Umbilical cord (tissue), 2 donors: ENCODE measurements at places on chromosomes 13 and 19. TPM values are rescaled to one million over a fixed set of nuclear protein-coding genes. Genes with fewer than 3 reads are reported as not detected.
A peak's percentile ranks its signal among the peaks of the same experiment; 100 is the strongest.

- peak; percentile 68 for DNase-seq
Observed at GRCh38 chr19:1310853-1311180, 25.1 kb downstream of the EFNA2 start.

- DNase-seq, result peak; percentile 44
Observed at GRCh38 chr13:29532116-29532515, 63.4 kb downstream of the SLC7A1 start.

ZNF667 gene
- 11.8 TPM for total RNA-seq

- no peak for DNase-seq
Observed at GRCh38 chr13:24680258-24680920, at the start of gene ATP12A. Gene ATP12A (plus strand): TSS chr13:24680408. CDS start chr13:24680744, 336 bp downstream.

GRCh38 chr19:13981988-13982501 lies 24.1 kb downstream of the RFX1 start:
- no peak for DNase-seq

- DNase-seq, result peak; percentile 53
Observed at GRCh38 chr19:54364775-54365257, at the start of gene LAIR1. Gene LAIR1 (minus strand): TSS chr19:54364931. CDS start chr19:54364804, 127 bp downstream.

GRCh38 chr13:73412933-73413332 lies 354.1 kb downstream of the KLF5 start:
- DNase-seq, result no peak

GRCh38 chr13:63167699-63168337 lies 1752.2 kb upstream of the PCDH20 start:
- peak; percentile 2 for DNase-seq

DNA sequence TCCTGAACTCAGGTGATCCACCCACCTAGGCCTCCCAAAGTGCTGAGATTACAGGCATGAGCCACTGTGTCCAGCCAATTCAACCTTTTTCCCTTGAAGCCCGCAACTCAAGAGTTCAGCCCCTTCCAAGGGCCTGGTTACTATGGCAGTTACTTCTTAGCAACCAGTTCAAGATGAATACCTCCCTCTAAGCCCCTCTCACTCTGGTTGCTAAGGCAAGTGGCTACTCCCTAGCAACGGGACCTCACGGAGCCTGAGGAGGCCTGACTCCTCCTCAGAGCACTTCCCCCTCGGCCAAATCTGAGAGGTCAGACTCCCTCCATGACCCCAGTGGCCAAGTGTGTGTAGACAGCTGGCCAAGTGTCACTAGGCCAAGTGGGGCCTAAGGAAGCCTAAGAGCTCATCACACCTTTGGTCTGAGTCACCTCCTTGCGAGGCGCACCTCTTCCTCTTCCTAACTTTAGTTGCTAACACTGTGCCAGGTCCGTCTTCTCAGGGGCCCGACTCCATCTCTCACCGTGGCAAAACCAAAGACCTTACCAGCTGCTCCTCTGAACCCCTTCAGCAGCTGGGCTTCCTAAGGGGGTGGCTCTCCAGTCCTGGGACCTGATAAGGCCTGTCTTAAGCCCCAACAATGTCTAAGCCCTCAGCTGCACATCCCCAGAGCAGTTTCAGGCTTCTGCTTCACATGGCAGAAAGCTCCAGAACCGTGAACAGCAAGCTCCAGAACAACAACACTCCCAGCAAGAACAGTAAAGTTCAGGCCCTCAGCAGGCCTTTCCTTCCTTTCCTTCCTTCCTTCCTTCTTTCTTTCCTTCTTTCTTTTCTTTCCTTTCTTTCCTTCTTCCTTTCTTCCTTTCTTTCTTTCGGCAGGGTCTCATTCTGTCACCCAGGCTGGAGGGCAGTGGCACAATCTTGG lies 9.6 kb downstream of the CD37 start:
- no peak for DNase-seq

DNA sequence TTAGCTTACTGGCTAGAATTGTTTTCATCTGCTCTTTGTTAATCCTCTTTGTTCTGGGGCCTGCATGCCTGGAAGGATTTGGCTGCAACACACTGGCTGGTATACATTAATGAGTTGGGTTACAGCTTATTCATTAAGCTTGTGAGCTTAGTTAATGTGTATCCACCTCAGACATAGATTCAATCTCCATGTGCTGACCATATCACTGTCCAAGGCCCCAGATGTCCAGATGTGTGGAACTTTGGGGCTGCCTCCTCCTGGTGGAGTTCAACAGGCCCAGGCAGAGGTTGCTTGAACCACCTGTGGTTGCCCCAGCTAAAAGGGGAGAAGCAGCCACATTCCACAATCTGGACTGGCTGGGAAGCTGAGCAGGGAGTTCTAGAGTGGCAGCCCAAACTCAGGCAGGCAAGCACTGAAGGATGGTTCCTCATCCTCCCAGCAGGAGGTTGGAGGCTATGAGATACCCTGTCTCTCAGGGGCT lies 5.4 kb downstream of the DIAPH3 start:
- DNase-seq, result no peak

- DNase-seq, result no peak
Observed at GRCh38 chr19:661427-662196, 1.4 kb downstream of the RNF126 start.

GRCh38 chr13:62320129-62321108 lies 904.8 kb upstream of the PCDH20 start:
- DNase-seq, result peak; percentile 63

- no peak for DNase-seq
Observed at GRCh38 chr13:64074971-64075474, 2659.4 kb upstream of the PCDH20 start.

- DNase-seq, result no peak
Observed at GRCh38 chr13:62290542-62290941, 874.9 kb upstream of the PCDH20 start.

RGS9BP gene
- 0.96 TPM for total RNA-seq

FFAR1 gene
- total RNA-seq, result 0.48 TPM

DNA sequence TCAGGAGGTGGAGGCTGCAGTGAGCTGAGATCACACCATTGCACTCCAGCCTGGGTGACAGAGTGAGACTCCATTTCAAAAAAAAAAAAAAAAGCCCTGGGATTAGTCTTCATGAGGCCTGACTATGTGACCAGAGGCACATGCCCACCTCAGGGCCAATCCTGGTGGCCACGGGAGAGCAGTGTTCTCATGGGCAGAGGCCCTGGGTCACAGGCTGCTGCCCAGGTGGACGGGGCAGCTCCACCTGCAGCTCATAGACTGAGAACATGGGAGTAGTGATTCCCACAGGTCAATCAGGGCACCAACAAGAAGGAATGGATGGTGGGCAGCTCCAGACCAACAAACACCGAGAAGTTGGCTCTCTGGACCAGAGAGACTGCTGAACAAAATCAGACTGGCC lies 26.1 kb upstream of the PEPD start:
- DNase-seq, result no peak

ZSCAN22 gene
- total RNA-seq, result 2.9 TPM

COL5A3 gene
- total RNA-seq, result 30.3 TPM

- DNase-seq, result peak; percentile 10
Observed at GRCh38 chr19:10333758-10334587, 644 bp upstream of the RAVER1 start.

GRCh38 chr13:39038569-39039030 lies 344 bp downstream of the NHLRC3 start:
- no peak for DNase-seq

DNA sequence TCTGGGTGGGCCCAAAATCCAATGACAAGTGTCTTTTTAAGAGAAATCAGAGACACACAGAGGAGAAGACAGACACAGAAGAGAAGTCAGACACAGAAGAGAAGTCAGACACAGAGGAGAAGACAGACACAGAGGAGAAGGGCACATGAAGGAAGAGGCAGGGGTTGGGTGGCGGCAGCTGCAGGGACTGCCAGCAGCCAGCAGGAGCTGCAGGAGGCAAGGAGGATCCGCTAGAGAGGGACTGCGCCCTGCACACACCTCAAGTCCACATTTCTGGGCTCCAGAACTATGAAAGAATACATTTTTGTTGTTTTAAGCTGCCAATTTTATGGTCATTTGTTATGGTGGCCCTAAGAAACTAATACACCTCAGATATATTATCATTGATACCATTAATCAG lies 140.6 kb downstream of the ZIC5 start:
- no peak for DNase-seq

DNA sequence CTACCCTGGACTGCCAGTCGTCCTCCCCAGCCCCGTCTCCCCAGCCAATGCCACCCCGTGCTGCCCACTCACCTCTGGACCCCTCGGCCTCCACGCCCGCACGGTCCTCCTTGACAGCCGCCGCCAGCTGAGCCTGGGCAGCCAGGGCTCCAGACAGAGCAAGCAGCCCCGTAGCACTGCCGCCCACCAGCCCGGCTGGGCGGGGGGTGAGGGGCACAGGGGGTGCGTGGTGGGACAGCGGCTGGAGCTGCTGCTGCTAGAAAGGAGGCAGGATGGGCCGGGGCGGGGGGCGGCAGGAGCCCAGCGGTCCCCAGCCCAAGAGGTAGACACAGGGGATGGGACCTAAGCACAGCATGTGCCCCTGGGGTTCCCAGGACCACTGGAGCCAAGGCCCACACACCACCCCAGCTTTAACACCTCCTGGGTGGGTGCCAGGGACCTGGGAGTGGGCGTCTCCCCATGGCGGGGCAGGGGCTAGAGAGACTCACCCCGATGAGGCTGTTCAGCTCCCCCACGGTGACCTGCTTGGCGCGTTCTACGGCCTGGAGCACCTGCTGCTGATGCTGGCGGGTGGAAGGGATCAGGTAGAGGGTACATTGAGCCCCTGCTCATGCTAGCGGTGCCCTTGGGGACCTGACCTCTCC lies 9.7 kb downstream of the TLE2 start:
- no peak for DNase-seq

DNA sequence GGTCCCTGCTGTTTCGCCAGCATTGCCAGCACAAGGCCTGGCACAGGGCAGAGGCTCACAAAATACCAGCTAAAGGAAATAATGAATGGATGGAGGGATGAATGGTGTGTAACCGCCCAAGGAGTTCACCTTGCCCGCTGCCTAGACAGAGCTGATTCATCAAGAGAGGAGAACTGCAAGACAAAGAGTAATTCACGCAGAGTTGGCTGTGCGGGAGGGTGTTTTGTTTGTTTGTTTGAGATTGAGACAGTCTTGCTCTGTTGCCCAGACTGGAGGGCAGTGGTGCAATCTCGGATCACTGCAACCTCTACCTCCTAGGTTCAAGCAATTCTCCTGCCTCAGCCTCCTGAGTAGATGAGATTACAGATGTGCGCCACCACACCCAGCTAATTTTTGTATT lies 3.0 kb downstream of the OPA3 start:
- no peak for DNase-seq

GSX1 gene
- not detected for total RNA-seq

DOCK9 gene
- total RNA-seq, result 37.8 TPM

PINLYP gene
- total RNA-seq, result 17.3 TPM

- DNase-seq, result no peak
Observed at GRCh38 chr13:29886446-29886845, 36.0 kb upstream of the UBL3 start.

C1QTNF9B gene
- total RNA-seq, result 3.6 TPM

PSG2 gene
- total RNA-seq, result 22.9 TPM

OR10H4 gene
- total RNA-seq, result 0.96 TPM

GRCh38 chr19:34957830-34958751 lies 5.9 kb downstream of the ZNF792 start:
- no peak for DNase-seq

DNA sequence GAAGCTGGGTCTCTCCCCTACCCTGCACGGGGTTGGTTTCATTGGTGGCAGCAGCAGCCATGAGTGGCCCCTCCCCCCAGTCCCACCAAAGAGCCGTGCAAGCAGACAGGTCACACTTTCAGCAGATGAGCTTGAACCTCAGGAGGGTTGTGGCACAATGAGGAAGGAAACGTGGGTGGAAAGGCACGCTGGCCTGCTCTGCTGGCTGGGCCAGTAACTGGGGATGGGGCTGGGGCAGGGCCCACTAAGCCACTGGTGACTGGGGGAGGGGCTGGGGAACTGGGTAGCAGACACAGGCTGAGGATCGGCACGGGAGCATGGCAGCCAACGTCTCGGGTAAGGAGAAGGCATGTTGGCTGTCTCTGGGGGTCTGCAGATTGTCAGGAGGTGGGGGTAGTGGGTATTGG lies at the start of gene P2RY11:
TSS of gene P2RY11 (plus strand) at position 289 of the 407 bp plus-strand sequence. CDS start at position 318, 29 bp downstream.
- no peak for DNase-seq

DNA sequence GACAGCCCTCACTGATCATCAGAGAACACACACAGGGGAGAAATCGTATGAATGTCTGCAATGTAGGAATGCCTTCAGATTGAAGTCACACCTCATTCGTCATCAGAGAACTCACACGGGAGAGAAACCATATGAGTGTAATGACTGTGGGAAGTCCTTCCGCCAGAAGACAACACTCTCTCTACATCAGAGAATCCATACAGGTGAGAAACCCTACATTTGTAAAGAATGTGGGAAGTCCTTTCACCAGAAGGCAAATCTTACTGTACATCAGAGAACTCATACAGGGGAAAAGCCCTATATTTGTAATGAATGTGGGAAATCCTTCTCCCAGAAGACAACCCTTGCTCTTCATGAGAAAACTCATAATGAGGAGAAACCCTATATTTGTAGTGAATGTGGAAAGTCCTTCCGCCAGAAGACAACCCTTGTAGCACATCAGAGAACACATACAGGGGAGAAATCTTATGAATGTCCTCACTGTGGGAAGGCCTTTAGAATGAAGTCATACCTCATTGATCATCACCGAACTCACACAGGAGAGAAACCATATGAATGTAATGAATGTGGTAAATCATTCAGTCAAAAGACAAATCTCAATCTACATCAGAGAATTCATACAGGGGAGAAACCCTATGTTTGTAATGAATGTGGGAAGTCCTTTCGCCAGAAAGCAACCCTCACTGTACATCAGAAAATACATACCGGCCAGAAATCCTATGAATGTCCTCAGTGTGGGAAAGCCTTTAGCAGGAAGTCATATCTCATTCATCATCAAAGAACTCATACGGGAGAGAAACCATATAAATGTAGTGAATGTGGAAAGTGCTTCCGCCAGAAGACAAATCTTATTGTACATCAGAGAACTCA lies 32.5 kb downstream of the ZNF567 start:
- no peak for DNase-seq

- no peak for DNase-seq
Observed at GRCh38 chr19:8513036-8513686, 806 bp downstream of the ZNF414 start.

GRCh38 chr13:61414686-61415057 lies 977 bp downstream of the PCDH20 start:
- peak; percentile 5 for DNase-seq

- peak; percentile 97 for DNase-seq
Observed at GRCh38 chr19:47243776-47244547, 12.4 kb upstream of the CCDC9 start.

GRCh38 chr13:19592657-19593180 lies 31.4 kb upstream of the TPTE2 start:
- no peak for DNase-seq

GRCh38 chr13:85266331-85266730 lies 532.9 kb downstream of the SLITRK6 start:
- no peak for DNase-seq

DNA sequence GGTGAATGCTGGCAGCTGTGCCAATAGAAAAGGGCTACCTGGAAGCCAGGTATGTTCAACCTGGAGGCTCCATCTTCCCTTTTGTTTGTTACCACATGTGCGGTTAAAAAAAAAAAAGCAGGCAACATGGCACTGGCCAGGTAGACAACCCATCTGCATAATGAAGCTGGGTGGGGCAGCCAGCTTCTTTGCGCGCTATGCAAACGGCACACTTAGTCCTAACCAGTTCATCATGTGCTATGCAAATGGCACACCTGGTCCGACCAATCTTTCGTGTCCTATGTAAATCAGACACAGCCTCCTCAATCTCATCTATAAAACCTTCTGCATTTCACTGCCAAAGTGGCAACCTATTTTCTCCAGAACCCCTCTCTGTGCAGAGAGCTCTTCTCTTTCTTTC lies 11.3 kb upstream of the IGSF23 start:
- no peak for DNase-seq

ZNF546 gene
- 42.4 TPM for total RNA-seq
